ENCODE measurements at places on chromosomes 12 and 14.

GRCh38 chr14:102729268-102729667 lies 48.0 kb upstream of the TRAF3 start:
- DNase-seq = no peak

DNA sequence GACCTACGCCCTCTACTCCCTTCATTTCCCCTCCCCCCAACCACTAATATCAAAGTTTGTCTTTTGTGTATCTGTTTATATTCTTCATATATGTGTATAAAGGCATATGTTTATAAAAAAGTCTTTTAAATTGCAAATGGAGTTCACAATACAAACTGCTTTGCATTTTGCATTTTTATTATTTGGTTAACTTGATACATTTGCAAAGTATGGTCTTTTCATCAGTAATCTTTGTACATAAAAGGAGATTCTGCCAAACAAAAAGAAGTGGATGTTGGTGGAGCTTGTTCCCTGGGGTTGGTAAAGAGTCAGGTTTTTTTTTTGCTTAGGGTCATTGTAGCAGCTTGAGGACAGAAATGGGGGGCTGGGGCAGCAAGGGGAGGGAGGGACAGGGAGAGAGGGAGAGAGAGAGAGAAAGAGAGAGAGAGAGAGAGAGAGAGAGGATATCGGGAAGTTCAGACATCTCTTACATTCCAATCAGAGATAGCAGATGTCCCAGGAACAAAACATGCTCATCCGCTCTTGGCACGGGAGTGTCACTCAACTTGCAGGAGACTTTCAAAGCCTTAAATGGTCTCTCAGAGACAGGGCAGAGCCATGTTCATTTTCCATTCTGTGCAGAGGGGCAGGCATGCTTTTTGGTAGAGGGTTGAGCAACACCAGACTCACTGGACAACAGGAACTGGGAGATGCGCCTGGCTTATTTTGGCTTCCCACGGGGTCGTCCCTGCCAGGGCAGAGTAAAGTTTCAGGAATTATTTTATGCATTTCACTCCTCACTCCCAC lies 44.8 kb upstream of the TBX5 start:
- DNase-seq = no peak

GRCh38 chr14:36495666-36496065 lies 24.4 kb downstream of the NKX2-1 start:
- DNase-seq = no peak

DNA sequence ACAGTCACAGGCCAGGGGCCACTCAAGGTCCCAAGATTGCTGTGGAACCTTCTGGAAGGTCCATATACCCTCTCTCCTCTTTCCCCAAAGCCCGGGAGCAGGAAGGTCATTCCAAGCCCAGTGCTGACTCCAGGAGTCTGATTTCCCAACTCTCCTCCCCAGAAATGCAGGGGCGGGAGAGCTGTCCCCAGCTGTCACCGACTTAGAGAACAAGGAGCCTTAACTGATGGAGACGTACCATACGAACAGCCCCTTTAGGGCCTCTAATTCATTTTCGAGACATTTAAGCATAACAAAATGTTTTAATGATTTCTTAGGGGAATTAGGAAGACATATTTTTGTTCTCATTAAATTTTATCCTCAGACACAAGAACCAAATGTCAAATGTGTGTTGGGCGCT lies 99.2 kb downstream of the PHETA1 start:
- no peak for DNase-seq

DNA sequence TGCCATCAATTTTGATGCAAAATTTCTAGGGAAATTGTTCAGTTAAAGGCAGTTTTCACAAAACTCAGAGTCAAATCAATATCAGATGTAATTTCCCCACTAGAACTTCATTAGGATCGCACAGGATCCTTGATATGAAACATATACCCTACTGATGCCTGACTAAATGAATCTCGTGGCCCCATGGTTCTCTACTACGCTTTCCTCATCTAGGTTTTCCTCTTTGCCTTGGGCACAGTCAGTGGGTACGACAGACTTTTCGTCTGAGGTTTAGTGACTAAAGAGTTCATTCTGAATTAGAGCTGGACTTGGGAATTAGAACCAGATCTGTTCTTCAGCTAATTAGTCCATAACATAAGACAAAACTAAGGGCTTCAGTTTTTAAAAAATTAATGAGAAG lies 42.5 kb upstream of the GNPNAT1 start:
- no peak for DNase-seq

DNA sequence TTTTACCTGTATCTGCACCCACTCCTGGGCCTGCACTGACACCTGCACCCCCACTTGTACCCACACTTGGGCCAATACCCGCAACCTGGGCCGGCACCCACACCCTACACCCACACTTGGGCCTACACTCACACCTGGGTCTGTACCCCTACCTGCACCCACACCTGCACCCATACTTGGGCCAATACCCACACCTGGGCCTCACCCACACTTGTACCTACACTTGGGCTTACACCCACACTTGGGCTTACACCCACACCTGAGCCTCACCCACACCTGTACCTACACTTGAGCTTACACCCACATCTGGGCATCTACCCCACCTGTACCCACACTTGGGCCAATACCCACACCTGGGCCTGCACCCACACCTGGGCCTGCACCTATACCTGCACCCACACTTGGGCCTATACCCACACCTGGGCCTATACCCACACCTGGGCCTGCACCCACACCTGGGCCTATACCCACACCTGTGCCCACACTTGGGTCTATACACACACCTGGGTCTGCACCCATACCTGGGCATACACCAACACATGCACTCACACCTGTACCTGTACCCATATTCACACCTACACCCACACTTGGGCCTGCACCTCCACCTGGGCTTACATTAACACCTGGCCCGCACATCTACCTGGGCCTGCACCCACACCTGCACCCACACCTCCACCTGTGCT lies 39.2 kb downstream of the DAO start:
- DNase-seq = no peak

DNA sequence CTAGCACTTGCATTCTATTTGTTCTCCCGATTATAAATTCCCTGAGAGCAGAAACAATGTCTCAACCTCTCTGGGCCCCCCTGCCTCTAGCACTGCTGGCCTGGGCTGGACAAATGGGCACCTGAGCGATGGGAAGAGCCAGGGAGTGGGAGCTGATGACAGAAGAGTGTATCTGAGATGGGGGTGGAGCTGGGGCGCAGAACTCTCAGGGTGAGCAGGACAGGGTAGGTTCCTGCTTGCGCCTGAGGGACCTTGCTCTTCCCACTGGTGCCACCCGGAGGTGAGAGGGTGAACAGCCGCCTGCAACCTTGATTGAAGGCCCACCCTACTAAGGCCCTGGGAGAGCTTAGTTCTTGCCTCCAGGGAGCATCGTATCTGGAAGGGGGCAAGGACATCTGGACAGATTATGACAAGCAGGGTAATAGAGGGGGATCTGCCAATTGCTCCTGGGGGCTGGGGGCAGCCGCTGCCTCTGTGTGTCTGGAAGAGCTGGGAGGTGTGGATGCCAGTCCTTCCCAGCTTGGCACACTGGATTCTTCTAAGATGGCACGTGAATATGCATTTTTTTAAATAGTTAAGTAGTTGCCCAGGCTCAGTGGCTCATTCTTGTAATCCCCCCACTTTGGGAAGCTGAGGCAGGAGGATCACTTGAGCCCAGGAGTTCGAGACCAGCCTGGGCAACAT lies 43.0 kb upstream of the TSPAN9 start:
- peak; percentile 48 for DNase-seq

- DNase-seq = no peak
These were observed 337.9 kb downstream of the NRXN3 start for GRCh38 chr14:78508023-78508422.

GRCh38 chr12:114405519-114406271 lies at the start of gene TBX5:
Gene TBX5 (minus strand): TSS chr12:114406144. CDS start chr12:114403898, 2,246 bp downstream.
- no peak for DNase-seq

DNA sequence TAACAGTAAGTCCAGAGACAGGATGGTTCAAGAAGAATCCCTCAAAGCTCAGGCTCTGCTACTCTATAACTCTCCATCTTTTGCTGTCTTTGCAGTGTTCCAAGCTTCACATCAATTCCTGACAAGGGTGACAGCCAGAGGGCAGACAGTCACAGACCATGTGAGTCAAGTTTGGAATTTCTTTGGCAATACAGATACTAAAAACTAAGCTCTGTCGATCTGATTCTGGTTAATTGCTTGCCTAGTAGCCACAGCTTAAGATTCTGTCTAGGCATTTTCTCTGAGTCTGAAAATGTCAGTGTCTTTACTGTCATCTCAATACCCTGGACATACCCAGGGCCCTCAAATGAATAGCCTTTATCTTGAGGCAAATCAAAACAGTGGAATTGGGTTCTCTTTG lies 153.7 kb downstream of the CEP128 start:
- no peak for DNase-seq

DNA sequence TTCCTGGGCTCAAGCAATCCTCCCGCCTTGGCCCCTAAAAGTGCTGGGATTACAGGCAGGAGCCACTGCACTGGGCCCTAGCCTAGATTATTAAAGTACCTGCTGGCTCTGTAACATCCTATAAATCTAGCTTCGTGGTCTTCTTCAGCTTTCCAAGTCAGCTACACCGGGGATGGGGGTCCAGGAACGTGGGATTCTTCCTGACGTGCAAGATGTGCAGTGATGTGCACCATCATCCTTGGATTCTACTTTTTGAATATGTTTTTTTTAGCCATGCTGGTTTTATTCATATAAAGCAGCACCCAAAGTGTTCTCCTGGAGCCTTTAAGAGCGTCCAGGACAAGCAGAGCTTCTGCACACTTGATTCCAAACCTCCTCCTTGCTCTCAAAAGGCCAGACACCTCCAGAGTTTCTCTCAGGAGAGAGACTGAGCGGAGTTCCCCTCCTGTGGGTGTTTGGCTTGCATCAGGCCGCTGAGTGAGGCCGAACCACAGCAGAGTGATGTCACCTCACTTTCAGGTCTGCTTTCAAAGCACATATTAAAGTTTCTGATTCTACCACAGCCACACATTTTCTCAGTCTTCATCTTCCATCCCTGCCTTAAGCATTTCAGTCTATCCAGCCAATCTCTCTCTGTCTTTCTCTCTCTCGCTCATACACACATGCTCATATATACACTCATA lies 33.4 kb downstream of the VCPKMT start:
- no peak for DNase-seq

GRCh38 chr12:92762773-92763172 lies 60.0 kb downstream of the PLEKHG7 start:
- no peak for DNase-seq

- no peak for DNase-seq
These were observed 67.9 kb downstream of the PRMT8 start for GRCh38 chr12:3558854-3559253.

DNA sequence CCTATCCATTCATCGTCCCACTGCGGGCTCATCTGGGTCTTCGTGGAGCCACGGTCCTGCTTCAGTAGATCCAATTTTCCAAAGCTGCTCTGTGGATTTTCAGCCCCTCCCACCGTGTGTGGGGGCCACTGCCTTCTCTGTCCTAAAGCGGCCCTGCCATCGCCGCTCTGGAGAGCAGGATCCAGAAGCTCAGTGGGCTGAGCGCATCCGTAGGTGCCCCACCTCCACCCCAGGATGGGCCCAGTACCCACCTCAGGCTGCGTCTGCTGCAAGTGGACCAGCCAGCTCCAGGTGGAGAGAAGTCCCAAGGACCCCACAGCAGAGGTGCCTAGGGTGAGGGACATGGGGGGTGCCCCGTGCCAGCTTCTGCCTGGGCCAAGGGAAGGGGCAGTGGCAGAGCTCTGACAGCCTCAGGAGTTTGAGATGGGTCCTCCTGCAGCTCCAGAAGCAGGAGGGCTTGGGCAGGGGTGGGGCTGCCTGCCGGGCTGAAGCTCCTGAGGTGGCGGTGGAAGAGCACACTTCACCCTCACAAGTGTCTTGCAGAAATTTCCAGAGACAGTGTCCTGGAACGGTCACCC lies 148.1 kb upstream of the C14orf180 start:
- no peak for DNase-seq

- no peak for DNase-seq
These were observed 26.0 kb downstream of the GPR65 start for GRCh38 chr14:88030892-88031291.

- DNase-seq = no peak
These were observed 751 bp downstream of the P3H3 start for GRCh38 chr12:6828781-6829535.

- DNase-seq = no peak
These were observed at the start of gene PRICKLE1 for GRCh38 chr12:42589465-42590329. Gene PRICKLE1 (minus strand): TSS chr12:42589746. CDS start chr12:42472516, 117,230 bp downstream.

DNA sequence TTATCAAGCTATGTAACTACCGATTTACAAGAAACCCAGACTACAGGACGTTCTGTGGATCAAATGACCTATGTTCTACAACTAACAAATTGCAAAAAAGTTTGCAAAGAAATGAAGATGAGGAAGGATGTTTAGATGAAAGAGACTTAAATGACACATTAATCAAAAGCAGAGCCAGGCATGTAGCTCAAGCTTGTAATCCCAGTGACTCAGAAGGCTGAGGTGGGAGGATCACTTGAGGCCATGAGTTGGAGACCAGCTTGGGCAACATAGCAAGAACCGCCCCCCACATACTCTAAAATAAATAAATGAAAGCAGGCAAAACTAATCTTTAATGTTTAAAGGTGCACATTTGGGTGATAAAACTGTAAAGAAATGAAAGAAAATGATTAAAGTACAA lies 331.9 kb downstream of the BTG1 start:
- DNase-seq = peak; percentile 39

- DNase-seq = no peak
These were observed 1.6 kb downstream of the AGAP2 start for GRCh38 chr12:57736741-57737466.

GRCh38 chr14:50860478-50861086 lies 11.3 kb upstream of the ABHD12B start:
- DNase-seq = peak; percentile 78

DNA sequence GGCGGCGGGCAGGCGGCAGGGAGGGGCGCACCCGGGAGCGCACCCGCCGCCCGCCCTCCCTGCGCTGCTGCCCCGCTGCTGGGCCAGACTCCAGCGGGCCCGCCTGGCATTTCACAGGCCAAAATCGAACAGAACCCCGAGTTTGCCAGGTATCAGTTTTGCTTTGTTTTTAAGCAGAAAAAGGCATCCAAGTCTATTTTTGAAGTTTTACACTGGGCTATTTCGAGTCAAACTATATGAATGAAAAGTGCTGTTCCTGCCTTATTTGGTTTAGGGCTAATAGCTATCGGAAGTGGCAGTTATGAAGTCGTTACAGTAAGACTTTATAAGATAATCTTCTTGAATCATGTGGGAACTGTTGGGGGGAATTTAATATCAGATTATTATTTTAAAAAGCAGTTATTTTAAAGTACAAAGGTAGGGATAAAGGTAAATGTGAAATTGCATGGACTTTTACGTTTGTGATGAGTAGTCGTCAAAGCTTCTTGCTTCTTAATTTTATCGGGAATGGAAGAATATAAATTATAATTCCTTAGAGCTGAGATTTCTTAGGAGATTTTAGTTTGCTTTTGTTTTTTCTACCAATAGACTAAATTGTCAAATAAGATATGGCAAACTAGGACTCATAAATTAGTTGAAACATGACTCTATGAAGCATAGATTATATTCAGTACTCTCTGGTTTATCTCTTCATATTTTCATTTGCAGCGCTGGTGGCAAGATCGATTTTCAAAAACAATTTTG lies 1.1 kb downstream of the MSRB3 start:
- DNase-seq = no peak

- DNase-seq = no peak
These were observed 24.0 kb downstream of the KITLG start for GRCh38 chr12:88556213-88556774.

- DNase-seq = no peak
These were observed 8.4 kb upstream of the SIX1 start for GRCh38 chr14:60657456-60658210.
